Stimulated activated CD4-positive, alpha-beta T cell treated with anti-CD3 and anti-CD28 coated beads, Interleukin-15, amount 100 ng/mL, for 1 hour (primary cell): ENCODE measurements at places on chromosomes 13 and 19.
A peak's percentile ranks its signal among the peaks of the same experiment; 100 is the strongest.

DNA sequence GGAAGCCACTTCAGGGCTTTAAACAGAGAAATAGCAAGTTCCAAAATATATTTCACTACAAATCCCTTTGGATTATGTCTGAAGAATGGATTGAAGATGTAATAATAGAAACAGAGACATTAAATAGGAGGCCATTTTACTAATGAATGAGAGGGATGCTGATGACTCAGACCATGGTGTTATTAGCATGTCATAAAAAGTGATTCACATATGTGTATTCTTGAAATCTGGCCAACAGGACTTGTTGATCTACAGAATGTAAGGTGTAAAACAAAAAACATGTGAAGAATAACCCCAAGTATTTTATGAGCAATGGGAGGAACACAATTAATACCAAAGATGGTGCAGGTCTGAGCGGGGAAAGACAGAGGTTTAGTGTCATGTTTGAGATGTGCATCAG, 873.7 kb downstream of the SLITRK5 start:
- DNase-seq, result no peak

DNA sequence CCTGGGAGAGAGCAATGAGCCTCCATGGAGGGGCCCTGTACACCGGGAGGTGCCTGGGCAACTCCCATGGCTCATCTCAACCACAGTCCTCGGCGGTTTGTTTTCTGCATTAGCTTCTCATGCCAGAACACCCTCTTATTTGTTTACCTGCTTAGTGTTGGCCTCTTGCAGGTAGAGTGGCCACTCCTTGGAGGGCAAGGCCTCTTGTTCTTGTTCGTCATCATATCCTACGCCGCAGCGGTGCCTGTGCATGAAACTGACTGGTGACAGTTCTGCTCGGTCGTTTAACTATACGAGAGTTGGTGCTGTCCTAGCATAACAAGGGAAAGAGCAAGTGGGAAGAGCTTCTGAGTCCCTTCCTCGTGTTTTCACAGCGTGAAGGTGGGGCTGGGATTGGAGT, 40.5 kb upstream of the RNF113B start:
- no peak for DNase-seq

GRCh38 chr19:10271543-10272086, 695 bp downstream of the ICAM1 start:
- no peak for DNase-seq

DNA sequence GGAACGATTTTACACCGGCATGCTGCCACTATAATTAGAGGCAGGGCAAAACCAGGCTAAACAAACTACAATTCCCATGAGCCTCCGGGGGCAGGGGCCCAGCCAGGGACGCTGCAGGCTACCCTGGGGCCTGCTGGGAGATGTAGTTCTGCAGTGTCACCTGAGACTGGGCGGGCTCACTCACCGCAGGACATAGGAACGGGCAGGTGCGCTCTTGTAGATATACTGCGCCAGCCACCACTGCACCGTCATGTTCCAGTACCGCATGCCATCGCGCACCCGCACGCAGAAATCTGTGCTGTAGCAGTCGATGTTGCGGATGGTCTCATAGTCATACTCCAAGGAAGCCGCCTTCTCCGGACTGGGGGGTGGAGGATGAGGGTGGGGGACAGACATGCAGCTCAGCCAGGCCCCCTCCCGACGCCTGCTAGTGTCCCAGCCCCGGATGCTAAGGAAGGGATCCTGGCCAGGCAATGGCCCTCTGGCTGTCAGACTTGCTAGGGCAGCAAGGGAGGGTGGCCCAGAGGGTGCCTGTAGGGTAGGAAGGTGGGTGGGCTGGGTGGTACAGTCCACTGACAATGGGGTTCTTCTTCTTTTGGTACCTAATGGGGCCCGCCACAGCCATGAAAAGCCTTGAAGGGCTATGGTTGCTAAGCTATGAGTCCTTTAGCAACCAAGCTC, 5.8 kb upstream of the TMC4 start:
- no peak for DNase-seq

GRCh38 chr19:20051841-20052768, 12.8 kb upstream of the ZNF682 start:
- DNase-seq, result peak; percentile 25

- no peak for DNase-seq
These were observed 2.1 kb downstream of the RPL18A start for GRCh38 chr19:17861542-17862402.

DNA sequence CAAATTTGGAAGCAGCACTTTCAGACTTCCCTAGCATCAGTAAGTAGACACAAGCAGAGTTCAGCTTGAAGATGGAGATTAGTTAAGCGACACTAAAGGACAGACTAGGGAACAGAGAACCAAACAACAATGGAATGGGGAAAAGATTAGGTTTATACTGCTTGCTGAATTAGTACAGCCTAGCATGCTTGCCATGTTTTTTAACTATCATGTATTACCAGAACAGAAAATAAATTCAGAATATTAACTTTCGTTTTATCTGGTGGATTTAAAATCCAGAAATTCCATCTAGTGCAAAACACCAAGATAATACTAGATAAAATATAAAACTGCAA, 451.5 kb upstream of the SLC10A2 start:
- DNase-seq, result no peak

GRCh38 chr13:97023117-97023516, 28.8 kb upstream of the OXGR1 start:
- DNase-seq, result no peak

GRCh38 chr13:99344610-99345208, 37.5 kb upstream of the GPR183 start:
- no peak for DNase-seq

DNA sequence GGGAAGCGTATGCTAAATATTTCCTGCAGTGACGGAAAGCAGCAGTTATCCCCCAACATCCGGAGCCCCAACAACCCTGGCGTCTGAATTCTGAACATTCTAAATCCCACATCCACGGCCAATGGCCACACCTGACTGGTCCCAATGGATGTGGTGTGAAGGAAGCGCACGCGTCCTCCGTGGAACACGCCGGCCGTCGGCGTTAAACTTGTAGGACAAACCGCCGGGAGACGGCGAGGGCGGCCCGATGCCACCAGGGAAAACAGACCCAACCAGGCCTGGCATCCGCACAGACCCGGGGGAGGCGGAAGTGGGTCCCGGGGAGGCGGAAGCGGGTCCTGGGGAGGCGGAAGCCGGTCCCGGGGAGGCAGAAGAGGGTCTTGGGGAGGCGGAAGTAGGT, 3.2 kb downstream of the SHC2 start:
- no peak for DNase-seq

DNA sequence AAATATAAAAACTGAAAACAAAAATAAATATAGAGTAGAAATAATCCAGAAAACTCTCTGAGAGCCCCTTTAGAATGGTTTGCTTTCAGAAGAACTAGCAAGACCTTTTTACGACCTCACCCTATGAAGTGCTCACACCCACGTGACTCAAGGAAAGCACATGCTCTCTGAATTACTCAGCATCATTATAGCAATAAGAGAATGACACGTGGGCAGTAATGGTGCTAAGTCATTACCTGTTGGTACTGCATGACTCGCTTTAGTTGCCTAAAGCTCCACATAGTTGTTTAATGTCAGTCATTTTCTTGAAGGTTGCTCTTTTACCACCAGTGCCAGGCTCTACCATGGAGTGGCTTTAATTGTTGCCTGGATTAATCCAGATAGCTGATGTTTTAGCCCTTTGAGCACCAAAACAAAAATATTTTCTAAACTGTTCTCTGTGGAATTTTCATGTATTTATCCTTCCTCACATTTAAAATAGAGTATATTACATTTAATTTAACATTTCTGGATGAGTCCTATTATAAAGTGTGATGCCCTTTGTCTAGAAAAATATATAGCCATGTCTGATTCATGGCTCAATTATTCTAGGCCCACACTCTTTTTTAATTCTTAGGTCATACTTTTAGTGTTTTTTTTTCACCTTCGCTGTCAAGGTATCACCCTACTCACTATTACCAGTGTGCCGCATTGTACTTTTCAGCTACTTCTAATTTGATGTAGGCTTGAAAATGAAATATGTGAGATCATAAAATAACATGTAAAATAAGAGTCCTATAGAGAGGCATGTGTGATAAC, 56.8 kb downstream of the THSD1 start:
- DNase-seq, result no peak

DNA sequence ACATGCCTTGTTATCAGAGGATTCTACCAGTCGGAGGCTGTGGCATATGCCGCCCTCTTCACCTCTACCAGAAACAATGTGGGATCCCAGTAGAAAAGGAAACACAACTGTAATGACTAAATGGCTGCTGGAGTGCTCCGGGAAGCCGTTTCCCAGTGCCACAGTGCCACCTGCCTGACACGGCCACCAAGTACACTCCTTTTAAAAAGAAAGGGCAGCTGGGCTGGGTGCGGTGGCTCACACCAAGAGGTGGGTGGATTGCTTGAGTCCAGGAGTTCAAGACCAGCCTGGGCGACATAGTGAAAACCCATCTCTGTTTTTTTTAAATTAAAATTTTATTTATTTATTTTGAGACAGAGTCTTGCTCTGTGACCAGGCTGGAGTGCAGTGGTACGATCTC, 67.3 kb downstream of the TRPM4 start:
- no peak for DNase-seq

- no peak for DNase-seq
These were observed 763 bp downstream of the POLD1 start for GRCh38 chr19:50384685-50385535.

- no peak for DNase-seq
These were observed 282.9 kb downstream of the SLITRK5 start for GRCh38 chr13:87954091-87954490.

DNA sequence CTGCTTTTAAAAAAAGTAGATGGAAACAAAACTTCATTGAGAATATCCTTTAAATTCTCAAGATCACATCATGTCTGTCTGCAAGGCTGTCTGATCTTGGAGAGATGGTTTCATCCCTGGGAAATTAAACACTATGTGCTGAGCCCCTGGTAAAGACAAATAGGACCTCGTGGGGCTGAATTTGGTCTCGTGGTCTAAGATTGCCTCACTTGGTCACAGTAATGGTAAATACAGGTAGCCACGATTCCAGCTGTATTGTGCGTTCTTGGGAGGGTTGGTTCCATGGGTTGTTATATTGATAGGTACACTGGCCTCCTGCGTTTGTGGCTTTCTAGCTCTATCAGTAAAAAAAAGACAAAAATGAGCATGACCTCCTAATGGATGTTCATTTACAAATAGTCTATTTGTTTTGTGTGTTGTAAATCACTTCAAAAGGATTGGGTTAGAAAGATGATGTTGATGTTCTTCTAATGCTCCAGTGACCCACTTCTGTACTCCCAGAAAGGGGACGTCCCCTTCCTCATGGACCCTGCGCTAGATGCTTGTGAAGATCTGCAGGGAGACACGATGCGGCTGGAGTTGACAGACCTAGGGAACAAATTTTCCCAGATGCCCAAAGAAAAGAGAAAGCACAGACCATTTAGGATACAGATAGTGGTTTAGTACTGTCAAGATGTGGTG, 1.8 kb downstream of the CEBPG start:
- no peak for DNase-seq

- DNase-seq, result no peak
These were observed 25.6 kb downstream of the EDNRB start for GRCh38 chr13:77893066-77893465.

GRCh38 chr13:102699504-102699903, 4.7 kb upstream of the METTL21C start:
- no peak for DNase-seq

- DNase-seq, result no peak
These were observed 480.7 kb downstream of the MYO16 start for GRCh38 chr13:109110159-109110558.

DNA sequence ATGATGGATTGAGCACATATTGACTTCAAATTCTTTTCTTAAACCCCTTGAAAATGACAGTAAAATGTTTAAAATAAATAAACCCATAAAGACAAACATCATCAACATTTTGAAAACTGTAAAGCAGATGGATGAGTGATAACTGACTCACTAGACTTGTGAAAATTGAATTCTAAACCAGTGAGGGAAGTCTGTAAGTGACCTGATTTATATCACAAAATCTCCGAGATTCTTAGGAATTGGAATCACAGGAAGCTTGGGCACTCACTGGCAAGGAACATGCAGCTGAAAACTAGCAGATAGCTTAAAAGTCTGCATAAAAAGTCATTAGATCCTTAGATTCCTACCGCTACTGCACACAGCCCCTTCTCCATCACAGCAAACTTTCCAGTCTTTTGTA, 51.3 kb upstream of the TSC22D1 start:
- DNase-seq, result no peak

- no peak for DNase-seq
These were observed 24.1 kb upstream of the WDFY2 start for GRCh38 chr13:51559946-51560735.

- DNase-seq, result no peak
These were observed 31.9 kb upstream of the FLT1 start for GRCh38 chr13:28526876-28527275.

GRCh38 chr19:4909156-4909896, at the start of gene UHRF1:
TSS of gene UHRF1 (plus strand) at chr19:4909501. CDS start at chr19:4910886, 1,385 bp downstream.
- DNase-seq, result no peak

DNA sequence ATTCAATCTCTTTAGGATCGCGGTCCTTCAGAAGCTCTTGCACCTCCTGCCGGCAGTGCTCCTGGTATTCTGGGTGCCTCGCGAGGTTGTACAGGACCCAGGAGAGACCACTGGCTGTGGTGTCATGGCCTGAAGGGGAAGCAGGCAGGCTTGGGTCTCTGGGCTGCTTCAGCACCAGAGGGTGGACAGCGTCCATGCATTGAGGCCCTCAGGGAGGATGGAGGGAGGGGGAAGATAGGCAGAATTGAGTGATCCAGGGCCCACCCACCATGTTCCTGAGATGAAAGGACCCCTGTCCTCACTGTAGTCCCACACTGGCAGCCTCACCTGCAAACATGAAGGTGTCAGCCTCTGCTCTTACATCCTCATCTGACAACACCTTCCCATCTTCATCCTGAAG, 17.9 kb upstream of the OR10H5 start:
- no peak for DNase-seq

DNA sequence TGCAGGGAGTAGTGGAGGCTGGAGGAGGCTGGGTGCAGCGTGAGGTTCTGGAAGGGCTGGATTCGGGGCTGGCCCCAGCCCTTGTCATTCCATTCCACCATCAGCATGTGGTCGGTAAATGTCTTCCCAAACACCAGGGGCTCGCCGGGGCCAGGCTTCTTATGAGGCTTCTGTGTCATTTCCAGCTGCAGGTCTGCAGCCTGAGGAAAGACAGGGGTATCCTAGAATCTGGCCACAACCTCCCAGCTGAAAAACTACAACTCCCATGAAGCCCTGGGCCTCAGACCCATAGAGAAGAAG, 4.4 kb downstream of the BCAT2 start:
- DNase-seq, result no peak

DNA sequence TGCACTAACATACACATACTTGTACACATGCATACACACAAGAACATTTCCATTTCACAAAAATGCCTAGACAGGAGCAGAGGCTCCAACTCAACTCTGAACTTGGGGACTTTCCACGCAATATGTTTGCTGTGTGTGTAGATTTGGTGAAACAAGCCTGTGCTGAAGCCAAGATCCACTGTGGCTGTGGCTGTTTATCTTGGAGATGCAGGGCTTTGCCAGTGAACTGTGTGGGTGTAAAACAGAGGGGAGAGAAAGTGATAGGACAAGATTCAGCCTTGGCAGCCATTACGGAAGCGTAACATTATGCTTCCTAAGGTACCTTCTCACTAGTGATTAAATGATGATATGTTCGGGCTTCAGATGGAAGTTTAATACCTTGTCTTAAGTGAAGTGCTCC, 73.2 kb upstream of the MBNL2 start:
- no peak for DNase-seq
